NCI-H1092 treated with DMSO at 0.1 percent for 48 hours (cell line): ENCODE measurements at places on chromosomes 1 and 21.

- no peak for DNase-seq
These were observed 147.1 kb downstream of the SLC45A1 start for GRCh38 chr1:8465013-8465412.

- DNase-seq: no peak
These were observed 10.9 kb downstream of the TAGLN2 start for GRCh38 chr1:159914252-159915018.

GRCh38 chr21:38950435-38951094, 144.8 kb downstream of the ETS2 start:
- no peak for DNase-seq

- no peak for DNase-seq
These were observed 33.8 kb upstream of the SLC45A1 start for GRCh38 chr1:8284127-8284526.
